Frontal cortex (tissue), 4 donors: ENCODE measurements at places on chromosomes 5 and 9.

DNA sequence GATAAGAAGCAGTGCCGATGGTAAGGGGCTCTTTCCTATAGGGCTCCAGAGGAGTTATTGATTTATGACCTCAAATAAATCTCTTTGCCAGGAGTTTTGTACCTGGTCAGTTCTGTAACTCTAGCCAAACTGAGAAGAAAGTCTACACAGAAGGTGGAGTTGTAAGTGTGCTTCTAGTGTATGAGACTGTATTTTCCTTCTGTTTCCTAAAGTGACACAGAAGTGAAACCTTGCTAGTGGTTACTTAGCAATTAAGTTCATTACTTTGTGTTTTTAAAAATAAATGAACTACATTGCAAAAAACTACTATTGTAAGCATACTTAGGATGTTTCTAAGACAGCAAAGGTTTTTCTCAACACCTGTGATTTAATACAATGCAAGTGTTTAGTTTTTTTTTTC, 48.7 kb upstream of the ACTBL2 start:
- DNase-seq: no peak

- no peak for DNase-seq
Observed at GRCh38 chr9:101846161-101846560, 107.7 kb upstream of the GRIN3A start.

- DNase-seq: no peak
Observed at GRCh38 chr5:163506095-163506457, 657 bp downstream of the MAT2B start.

- DNase-seq: no peak
Observed at GRCh38 chr9:127567035-127567729, 44.9 kb upstream of the STXBP1 start.

GRCh38 chr9:14453286-14453685, 139.3 kb upstream of the NFIB start:
- DNase-seq: no peak

GRCh38 chr9:127013597-127013996, 99.0 kb downstream of the RALGPS1 start:
- DNase-seq: no peak

DNA sequence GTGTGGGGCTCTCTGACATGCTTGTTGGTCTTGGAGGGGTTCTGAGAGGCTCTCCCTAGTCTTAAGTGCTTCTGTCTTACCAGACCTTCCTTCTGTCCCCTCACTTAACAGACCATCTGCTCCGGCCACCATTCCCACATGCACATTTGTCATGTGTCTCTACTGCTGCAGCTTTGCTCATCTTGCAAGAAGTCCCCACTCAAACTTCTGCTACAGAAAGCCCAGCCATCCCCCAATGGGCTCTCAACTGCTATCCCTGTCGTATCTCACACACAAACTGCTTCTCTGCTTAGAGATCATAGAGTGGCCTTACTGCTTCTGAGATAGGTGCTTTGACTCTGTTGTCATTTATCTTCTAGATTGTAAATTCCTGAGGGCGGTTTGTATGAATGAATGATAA, 69.4 kb downstream of the NUP214 start:
- no peak for DNase-seq

GRCh38 chr9:103757062-103757461, 337.0 kb upstream of the SMC2 start:
- no peak for DNase-seq

DNA sequence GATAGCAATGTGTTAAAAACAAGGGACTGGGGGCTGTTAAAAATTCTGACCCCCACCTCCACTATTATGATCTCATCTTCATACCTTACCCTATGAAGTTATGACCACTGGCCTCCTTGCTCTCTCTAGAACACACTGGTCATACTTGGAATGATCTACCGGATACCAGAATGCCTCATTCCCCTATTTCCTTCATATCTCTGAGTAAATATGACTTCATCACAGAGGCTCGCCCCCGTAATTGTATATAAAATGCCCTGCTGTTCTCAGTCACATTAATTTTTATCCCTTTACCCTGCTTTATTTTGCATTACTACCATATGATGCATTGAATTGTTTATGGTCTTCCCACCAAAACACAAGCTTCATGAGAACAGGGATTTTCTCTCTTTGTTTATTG, 29.2 kb downstream of the IZUMO3 start:
- no peak for DNase-seq

- DNase-seq: no peak
Observed at GRCh38 chr9:3495855-3496254, 29.9 kb downstream of the RFX3 start.

DNA sequence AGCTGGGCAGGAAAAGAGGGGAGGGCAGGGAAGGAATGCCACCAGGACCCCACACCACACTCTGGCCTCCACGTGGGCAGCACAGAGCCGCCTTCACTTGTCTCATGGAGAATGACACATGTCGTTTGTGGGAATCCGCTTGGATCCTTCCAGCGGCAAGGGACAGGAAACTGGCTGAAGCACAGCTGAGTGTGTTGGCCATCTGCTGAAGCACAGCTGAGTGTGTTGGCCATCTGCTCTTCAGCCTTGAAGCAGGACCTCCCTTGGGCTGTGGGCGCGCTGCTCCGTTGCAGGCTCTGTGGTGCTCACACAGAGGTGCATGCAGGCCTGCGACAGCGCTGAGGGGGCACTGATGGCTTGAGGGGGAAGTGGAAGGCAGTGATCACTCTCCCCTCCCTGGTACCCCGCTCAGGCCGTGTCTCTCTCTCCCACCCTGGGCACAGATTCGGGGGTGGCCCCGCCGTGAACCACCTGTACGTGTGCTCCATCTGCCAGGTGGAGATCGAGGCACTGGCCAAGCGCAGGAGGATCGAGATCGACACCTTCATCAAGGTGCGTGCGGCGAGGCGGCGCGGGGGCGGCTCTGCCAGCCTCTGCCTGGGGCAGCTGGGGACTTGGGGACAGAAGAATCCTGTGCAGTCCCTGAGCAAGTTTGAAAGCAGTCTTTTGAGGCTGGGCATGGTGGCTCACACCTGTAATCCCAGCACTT, 40.6 kb downstream of the USP20 start:
- no peak for DNase-seq

- no peak for DNase-seq
Observed at GRCh38 chr9:100590481-100590880, 12.6 kb downstream of the CAVIN4 start.

GRCh38 chr5:2901096-2901495, 149.6 kb upstream of the IRX2 start:
- no peak for DNase-seq

DNA sequence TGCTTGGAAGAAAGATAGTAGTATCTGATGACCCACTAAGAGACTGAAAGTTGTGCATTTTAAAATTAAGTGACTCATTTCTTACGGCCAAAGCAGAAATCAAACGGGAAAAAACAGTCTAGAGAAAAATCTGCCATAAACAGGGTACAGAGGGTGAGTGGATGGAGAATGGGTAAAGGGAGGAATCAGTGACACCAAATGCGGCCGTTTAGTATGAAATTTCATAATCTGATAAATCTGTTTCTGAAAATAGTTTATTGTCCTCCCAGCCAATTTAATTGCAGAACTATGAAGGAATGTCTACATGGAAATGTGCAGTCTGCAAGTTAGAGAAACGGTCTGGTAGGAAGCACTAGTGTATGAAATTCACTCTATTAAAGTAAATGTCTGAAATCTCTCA, 39.5 kb downstream of the ADAMTS12 start:
- DNase-seq: no peak

GRCh38 chr5:130545291-130545690, 619.8 kb downstream of the HINT1 start:
- no peak for DNase-seq

DNA sequence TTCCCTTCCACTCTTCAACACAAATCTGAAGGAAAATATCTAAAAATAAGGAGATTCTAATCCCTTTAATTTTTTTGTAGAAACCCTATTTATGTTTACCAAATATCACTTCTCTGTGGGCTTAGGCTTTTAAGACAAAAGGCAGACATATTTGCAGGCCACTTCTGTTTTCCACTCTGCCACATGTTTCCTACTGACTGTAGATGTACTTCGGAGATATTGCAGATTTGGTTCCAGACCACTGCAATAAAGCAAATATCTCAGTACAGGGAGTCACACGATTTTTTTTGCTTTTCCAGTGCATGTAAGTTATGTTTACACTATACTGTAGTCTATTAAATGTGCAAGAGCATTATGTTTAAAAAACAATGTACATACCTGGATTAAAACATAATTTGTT, 219.0 kb downstream of the SREK1 start:
- no peak for DNase-seq

DNA sequence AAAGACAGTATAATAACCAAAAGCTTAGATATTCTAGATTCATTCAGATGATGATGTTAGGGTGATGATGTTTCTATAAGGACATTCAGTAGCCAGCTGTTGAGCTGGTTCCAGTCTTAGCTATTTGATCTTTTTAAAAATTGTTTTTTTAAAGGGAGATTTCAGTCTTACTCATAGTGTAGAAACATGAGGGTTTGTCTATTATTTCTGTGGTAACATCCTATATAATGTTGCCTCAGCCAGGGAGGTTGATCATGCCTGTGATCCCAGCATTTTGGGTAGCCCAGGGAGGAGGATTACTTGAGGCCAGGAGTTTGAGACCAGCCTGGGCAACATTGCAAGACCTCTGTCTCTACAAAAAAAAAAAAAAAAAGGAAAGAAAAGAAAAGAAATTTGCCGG, 167.8 kb downstream of the DOCK2 start:
- no peak for DNase-seq

- DNase-seq: no peak
Observed at GRCh38 chr9:82356871-82357270, 368.3 kb downstream of the SPATA31D1 start.

DNA sequence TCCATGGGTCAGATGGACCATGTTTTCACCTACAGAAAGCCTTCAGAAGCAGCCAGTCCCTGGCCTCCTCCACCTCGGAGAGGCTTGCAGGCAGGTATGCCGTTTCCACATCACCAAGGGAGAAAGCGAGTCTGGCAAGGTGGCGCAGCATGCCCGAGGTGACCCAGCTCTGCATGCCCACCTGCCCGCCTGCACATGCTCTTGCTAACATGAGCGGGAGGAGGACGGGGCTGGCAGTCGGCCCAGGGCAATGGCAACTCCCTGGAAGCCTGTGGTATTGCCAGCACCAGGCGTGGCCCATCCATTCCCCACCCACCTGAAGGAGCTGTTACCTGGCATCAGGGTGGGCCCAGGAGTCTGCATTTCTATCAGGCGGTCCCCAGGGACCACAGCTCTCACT, 3.3 kb upstream of the NINJ1 start:
- no peak for DNase-seq

GRCh38 chr9:89724659-89725058, 119.8 kb downstream of the GADD45G start:
- no peak for DNase-seq

GRCh38 chr9:136044207-136044970, 50.7 kb downstream of the NACC2 start:
- no peak for DNase-seq

DNA sequence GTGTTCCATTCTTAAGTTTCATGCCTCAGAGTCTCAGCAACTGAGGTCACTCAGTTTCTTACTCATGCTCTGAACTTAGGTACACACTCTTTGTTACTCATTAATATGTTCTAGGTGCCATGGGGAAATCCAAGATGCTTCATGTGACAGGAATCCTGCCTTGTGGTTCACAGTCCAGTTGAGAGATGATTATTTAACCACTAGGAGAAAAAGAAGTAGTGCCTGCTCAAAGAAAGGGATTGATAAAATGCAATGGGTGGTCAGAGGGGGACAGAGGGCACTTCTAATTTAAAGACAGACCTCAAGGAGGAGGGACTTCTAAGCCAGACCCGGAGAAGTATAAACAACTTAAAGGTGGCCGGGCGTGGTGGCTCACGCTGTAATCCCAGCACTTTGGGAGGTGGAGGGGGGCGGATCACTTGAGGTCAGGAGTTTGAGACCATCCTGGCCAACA, 69.0 kb downstream of the UGCG start:
- DNase-seq: no peak

- DNase-seq: no peak
Observed at GRCh38 chr9:99416007-99416406, 193.9 kb downstream of the SEC61B start.

GRCh38 chr9:82513976-82514735, 525.6 kb downstream of the SPATA31D1 start:
- DNase-seq: no peak

- no peak for DNase-seq
Observed at GRCh38 chr9:79061752-79062616, 509.8 kb upstream of the TLE4 start.

GRCh38 chr9:127557466-127557869, 54.6 kb upstream of the STXBP1 start:
- no peak for DNase-seq

GRCh38 chr9:91186632-91187108, 175.0 kb downstream of the AUH start:
- no peak for DNase-seq

DNA sequence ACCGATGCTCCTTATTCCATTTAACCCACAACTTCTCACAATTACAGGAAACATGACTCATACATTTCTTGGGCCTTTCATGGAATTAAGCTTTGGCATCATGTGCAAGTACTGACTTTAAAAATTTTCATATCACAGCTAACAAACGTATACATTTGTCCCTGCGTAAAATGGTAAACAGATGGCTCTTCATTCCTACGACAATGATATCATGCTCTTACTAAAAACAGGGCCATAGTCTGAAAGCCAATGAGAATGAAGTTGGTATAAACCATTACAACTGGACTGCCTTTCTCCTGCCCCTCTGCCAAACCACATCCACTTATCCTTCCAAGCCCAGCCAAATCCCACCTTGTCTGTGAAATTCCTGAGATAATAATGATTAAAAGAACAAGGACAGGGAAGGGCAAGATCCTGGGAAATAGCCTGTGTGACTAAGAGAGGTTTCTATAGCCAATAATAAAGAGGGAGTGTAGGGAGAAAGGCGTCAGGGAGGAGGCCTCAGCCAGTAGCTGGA, 44.9 kb upstream of the ZNF366 start:
- DNase-seq: no peak

GRCh38 chr9:37474438-37474837, 9.2 kb upstream of the ZBTB5 start:
- DNase-seq: no peak

- DNase-seq: no peak
Observed at GRCh38 chr5:118405650-118406061, 582.7 kb downstream of the DTWD2 start.

GRCh38 chr5:14577971-14578370, 3.6 kb upstream of the OTULINL start:
- no peak for DNase-seq

DNA sequence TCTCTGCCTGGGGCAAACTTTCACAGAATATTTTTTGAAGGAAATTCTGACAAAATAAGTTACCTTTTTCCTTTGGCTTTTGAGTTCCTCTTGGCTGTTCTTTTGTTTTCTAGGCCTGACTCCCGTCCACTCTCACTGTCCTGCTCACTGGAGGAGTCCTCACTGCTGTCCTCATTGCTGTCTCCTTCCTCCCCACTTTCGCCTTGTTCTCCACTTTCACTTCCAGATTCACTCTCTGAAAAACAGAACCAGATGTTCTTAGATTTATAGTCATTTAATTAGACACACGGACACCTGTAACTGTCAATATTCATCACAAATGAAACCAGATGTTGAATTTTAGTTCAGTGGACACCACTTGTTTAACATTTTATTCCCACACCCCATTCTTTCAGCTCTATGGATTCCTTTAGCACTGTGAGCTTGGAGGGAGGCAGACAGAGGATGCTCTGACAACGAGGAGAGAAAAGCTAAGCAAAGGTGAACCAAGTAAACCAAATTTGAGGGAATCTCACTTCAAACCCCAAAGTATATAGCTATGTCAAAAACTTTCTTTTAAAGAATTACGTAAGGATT, 180.7 kb downstream of the AP3B1 start:
- DNase-seq: no peak

GRCh38 chr5:176918613-176919012, 19.5 kb upstream of the HK3 start:
- no peak for DNase-seq
